ENCODE measurements at places on chromosomes 7 and 10.

GRCh38 chr7:27992097-27992496 is 188.5 kb downstream of the JAZF1 start:
- no peak for DNase-seq

DNA sequence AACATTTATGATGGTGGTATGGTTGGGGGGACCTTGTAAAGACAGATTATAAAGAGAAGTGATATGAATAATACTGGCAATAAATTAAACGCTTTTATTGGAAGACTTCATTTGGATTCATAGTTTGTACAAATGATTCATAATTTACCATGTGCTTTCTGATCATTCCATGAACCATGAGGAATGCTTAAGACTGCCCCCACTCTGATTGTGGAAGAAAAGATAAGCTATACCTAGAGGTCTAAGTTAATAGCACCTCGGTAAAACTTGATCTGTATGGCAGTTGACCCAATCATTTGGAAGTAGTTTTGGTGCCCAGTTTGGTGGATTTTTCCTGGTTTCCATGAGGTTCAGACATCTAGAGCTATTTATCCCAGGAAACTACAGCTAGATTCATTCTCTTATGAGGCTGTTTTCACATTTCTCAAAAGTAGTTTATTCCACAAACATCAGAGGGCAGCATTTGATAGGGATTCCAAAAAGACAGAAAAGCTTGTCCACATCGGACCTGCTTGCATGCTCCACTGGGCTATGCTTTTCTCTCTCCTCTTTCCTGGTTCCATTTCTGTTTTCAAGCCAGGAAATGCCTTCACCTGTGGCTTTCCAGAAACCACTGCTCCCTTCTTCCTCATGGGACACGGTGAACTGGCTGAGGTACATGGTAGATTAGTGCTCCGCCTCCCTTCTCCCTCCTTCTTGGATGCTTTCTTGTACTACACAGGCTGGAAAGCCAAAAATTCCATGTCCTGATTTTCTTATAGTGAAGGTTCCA is 29.2 kb downstream of the TFAM start:
- DNase-seq = no peak

- DNase-seq = no peak
Measured at GRCh38 chr7:48511080-48511479, 339.8 kb downstream of the ABCA13 start.

- DNase-seq = no peak
Measured at GRCh38 chr10:104648421-104648820, 7.3 kb downstream of the SORCS3 start.

GRCh38 chr7:100914879-100915447 is 19.3 kb upstream of the ACHE start:
- no peak for DNase-seq

- no peak for DNase-seq
Measured at GRCh38 chr10:14653271-14654161, 121.2 kb downstream of the FAM107B start.

DNA sequence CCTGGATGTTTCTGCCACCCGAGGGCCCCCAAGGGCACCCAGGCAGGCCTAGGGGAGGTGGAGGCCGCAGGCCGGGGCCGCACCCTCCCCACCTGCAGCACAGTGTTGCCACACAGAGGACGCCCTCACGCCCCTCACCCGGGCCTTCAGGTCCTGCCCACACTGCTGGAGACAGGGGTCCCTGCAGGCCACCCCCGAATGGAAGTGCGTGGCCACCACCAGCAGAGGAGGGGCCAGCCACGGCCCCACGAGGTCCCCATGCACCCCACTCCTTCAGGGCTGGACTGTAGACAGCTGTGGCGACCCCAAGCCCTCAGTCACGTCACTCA is 35.4 kb downstream of the ADAP1 start:
- DNase-seq = no peak

GRCh38 chr10:60778971-60779796 is 906 bp downstream of the CDK1 start:
- DNase-seq = no peak

DNA sequence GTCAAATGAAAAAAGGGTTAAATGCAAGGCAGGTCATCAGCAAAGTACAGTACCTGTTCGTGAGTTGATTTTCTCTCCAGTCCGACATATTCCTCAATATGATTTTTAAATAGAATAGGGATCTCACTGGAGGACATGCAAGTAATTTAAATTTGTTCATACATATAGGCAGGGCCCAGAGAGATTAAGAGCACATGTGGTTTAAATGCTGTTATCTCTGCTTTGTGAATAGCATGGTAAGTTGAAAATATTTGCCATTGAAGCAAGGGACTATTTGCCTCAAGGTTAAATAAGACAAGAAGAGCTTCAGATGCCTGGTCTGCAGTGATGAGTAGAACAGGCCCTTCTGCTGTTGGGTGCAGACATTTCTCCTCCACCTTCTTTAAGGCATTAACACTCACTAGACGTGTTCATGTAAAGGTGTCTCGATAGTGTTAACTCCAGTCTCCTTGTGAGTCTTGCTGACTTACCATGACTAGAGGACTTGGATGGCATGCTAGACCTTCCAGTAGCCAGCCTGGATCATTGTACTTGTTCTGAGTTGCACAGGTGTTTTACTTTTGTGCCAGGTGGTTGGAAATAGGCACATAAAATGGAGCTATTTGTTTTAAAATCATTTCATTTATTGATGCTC is 15.6 kb upstream of the AKR1C3 start:
- DNase-seq = no peak

Measured in stimulated activated effector memory CD8-positive, alpha-beta T cell treated with anti-CD3 and anti-CD28 coated beads, Interleukin-12 subunit alpha, Interleukin-12 subunit beta, amount 100 ng/mL, for 72 hours (primary cell).